ENCODE measurements at places on chromosomes 16 and 17.

DNA sequence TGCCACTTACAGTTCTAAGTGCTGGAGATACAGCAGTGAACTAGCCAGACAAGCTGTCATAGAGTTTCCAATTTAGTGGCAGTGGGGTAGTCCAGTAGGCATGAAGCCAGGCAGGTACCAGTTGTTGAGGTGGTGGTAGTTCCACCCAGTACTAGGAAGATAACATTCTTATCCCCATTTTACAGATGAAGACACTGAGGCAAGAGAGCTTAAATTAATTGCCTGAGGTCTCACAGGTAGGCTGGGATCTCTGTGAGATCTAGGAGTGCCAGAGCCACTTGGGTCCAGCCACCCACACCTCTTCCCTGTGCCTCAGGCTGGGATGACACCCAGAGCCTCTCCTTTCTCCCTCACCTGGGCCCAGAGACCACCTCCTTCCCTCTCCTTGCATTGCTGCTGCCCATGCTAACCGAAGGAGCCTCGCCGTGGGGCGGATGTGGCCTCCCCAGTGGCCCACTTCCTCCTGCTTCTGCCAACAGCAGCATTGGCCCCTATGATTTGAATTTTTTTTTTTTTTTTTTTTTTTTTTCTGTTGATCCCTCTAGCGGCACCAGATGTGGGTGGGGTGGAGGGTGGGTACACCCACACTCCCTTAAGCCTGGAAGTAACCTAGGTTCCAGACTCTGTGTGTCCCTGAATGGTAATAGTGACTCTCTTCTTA, 114.0 kb downstream of the PRKCB start:
- no peak for DNase-seq

DNA sequence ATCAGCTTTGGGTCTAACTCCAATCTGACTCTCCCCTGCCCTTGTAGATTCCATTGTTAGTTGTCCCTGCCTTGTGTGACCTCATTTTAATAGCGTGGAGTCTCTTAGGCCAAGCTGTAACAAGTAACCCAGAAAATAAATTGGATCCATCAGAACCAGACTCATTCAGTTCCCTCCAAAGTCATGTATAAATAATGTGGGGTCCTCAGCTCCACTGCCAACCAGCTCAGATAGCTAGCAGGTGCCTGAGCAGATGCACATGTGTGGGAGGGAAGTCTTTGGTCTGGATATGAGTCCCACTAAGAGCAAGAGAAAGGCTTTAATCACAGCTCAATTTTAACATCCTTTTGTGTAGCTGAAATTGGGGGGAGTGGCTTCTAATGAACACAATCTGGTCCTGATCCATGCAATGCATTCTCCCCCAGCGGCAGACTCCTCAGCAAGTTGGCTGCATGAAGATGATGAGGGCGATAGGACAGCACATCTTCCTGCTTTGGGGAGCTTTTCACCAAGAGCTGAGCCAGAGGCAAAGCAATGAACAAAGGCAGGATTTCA, 151.6 kb downstream of the ABCC12 start:
- DNase-seq: no peak

- DNase-seq: no peak
These were observed 372.7 kb upstream of the CDH11 start for GRCh38 chr16:65494609-65495008.

DNA sequence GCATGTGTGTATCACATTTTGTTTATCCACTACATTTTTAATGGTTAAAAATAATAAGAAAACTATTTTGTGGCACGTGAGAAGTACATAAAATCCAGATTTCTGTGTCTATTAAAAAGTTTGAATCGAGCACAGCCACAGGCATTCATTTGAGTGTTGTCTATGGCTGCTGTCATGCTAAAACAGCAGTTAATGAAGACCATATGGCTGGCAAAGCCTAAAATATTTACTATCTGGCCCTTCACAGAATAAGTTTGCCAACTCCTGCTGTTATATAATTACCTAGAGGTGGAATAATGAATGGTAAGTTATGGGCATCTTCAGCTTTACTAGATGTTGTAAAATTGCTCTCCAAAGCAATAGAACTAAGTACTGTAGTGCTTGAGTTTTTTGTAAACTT, 30.5 kb downstream of the TMEM98 start:
- no peak for DNase-seq

- no peak for DNase-seq
These were observed 1.5 kb downstream of the MFSD6L start for GRCh38 chr17:8797621-8798175.

- no peak for DNase-seq
These were observed 66.7 kb downstream of the RPA1 start for GRCh38 chr17:1896243-1897104.

GRCh38 chr17:1179112-1179817, 516 bp downstream of the ABR start:
- DNase-seq: no peak

DNA sequence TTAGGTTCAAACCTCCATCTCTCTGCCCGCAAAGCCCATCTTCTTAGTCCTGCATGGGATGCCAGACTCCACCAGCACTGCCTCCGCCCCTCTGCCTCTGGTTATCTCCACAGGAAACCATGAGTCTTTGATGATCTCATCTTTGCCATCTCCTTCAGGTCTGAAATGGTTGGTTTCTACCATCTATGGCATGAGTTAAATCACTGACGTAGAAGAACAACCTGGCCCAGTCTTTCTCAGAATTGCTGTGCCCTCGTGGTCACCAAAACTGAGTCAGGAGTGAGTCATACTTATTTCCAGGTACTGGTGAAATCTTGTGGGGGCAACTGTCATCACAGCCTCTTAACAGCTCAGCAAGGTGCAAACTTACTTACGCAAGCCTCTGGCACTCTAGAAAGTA, 468.7 kb upstream of the C16orf82 start:
- DNase-seq: no peak

GRCh38 chr17:31537565-31538011, 146.1 kb downstream of the RAB11FIP4 start:
- no peak for DNase-seq

GRCh38 chr17:73657473-73658116, 13.3 kb upstream of the SDK2 start:
- no peak for DNase-seq

DNA sequence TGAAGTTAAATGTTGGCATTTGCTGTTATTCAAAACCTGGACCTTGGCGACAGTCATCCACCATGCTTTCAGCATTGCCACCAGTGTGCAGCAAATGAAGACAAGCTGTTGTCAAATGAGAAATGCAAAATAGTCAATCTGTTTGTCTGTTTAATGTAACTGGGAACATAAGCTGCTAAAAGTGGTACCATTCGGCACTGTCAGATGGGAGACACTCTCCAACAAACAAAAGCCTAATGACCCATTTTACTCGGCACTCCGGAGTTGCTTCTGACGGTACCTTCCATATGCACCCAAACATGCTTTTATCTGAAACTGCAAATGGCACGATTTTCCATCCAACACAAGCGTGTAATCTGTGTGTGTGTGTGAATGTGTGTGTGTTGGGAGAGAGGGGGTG, 297.8 kb downstream of the MAF start:
- DNase-seq: no peak

DNA sequence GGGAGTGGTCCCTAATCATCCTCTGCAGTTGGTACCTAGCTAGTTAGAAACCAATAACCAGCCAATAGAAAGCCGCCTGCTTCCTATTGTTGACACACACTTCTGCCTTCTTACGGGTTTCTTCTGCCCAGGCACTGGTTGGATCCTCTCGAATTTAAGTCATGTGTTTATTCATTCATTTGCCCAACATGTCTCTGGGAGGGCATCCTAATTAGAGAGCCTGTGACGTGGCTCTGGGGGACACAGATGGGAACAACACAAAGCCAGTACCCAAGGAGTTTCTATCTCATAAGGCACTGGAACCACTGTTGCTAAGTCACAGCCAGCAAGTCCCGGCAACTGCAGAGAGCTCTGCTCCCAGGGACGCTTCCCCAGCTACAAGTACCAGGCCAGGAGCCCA, 300.7 kb upstream of the TNRC6C start:
- no peak for DNase-seq

DNA sequence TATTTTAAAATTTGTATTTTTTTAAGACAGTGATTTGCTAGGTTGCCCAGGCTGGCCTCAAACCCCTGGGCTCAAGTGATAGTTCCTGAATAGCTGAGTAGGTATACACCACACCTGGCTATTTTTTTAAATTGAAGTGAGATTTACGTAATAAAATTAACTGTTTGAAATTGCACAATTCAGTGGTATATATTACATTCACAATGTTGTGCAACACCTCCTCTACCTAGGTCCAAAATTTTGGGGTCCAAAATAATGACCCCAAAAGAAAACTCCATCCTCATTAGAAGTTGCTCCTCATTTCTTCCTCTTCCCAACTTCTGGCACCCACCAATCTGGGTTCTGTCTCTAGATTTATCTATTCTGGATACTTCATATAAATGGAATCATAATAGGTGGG, 3.0 kb upstream of the SMARCD2 start:
- DNase-seq: no peak

DNA sequence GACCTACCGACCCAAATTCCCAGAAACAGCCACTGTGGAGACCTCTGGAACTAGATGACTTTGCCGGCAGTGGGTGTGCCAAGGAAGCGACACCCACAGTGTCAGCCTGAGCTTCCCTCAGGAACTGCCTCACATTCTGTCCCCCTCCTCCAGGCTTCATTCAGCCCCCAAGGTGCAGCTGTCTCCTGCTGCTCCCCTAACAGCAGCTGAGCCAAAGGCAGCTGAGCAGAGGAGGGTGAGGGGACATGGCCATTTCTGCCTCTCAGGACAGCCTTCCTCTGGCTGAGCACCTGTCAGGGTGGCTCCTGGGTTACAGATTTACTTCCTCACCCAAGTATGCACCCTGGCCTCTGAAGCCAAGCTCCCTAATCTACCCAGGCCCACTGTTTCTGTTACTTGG, 22.1 kb upstream of the MTMR4 start:
- no peak for DNase-seq

DNA sequence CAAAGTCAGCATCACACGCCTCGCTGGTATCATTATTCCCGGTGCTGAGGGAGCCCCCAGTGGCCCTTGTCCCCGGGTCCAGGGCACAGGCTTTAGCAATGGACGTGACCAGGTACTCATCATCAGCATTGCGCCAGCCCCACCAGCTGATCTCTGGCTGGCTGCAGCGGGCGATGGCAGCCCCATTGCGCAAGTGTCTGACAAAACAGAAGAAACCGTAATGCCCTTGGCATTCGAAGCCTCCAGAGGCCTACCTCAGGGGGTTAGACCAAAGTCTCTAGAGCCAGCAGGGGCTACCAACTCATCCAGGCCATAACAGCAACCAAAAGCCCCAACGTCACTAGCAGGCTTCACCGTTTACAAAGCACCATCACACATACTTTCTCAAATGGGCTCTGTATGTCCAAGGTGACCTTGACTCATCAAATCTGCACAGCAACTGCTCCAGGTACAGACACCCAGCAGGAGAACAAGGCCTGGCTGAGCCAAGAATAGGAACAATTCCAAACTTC, 7.3 kb downstream of the MTMR4 start:
- no peak for DNase-seq

- DNase-seq: no peak
These were observed 105.2 kb upstream of the ZNF750 start for GRCh38 chr17:82944990-82945389.

GRCh38 chr16:84780544-84781376, 39.0 kb upstream of the CRISPLD2 start:
- no peak for DNase-seq

DNA sequence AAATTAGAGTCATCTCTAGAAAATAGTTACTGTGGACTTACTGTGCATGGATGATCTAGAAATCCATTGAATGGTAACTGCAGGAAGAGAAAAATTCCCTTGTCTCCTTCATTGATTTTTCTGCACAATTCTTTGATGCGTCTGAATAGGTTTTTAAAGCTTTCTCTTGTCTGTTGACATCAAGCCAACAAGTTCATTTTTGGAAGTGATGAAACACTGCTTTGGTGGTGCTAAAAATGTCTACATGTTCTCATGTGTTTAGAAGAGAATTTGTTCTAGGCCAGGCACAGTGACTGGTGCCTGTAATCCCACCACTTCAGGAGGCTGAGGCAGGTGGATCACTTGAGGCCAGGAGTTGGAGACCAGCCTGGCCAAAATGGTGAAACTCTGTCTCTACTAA, 57.1 kb upstream of the AXIN2 start:
- DNase-seq: no peak

GRCh38 chr17:79865351-79866210, 26.3 kb upstream of the CBX4 start:
- DNase-seq: no peak

DNA sequence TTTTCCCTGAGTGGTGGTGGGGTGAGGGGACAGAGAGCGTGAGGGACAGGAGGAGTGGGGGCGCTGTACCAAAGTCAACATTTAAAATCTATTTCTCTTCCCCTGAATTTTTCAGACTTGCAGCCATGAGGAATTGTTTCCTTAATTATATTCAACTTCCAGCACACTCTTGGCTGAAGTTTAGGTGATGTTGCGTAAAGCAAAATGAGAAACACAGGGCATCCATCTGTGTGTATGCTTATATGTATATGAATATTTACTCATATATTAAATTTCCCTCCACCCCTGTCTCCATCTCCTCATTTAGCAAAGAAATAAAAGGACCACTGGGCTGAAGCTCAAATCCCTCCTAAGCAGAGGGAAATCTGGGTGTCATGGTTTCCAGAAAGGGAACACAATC, 218.1 kb downstream of the XYLT1 start:
- DNase-seq: no peak

DNA sequence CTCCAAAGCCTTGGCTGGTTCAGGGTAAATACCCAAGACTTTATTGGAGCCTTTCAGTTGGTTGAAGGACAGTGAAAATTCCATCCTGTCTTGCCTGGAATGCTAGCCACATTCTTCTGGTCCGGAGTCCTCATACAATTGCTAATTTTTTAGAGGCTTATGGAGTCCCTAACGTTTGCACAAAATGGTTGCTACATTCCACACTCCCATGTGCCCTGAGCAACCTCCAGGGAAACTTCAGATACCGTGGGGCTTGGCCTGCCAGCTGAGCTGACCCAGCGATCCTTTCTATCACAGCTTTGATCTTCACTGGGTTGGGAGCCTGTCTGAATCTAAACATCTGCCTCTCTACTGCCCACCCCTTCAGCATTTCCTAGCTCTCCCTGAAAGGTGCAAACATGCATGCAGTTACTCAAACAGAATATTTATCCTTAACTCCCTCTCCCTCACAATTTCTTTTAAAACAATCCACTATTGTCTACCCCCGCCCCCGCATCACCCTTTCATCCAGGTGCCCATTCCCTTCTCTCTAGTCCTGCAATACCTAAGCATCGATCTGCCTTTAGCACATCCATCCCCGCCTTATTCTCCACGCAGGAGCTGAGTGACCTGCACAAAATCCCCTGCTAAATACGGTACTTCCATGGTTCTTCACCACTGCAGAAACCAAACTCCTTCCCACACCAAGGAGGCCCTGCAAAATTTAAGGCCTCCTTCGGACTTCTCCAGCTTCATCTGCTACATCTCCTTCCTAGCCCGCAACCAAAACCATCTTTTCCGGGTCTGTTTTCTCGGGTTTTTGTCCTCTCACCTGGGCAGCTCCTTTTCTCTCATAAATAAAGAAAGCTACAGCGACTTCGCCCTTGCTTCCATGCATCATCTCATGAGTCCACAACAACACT, 810 bp upstream of the GAN start:
- DNase-seq: no peak
